ENCODE measurements at places on chromosomes 1 and 21.

DNA sequence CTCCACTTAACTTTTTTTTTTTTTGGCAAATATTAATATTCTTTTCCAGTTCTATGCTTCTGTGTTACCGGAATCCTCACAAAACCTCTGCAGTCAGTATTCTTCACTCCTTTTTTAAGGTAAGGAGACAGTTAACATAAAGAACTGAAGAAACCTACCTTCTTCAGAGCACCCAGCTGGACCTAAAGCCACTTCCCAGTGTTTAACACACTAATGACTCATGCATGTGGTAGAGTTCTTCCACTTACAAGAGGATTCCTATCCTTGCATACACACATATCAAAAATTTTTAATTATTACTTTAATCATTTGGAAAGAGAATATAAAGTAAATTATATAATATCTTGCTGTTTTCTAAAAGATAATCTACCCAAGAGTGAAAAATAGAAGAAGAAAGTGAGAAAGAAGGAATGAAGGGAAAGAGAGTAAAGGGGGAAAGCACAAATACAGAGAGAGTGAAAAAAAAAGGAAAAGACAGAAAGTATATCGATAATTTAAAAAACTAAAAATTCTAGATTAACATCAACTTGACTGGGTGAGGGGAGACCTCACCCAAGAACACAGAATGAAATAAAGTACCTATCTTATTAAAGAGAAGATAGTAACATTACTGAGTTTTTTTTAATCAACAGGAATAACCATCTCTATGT is 54.9 kb downstream of the ENAH start:
- no peak for DNase-seq

- DNase-seq, result no peak
Observed at GRCh38 chr1:235027076-235027861, 101.4 kb downstream of the TOMM20 start.

DNA sequence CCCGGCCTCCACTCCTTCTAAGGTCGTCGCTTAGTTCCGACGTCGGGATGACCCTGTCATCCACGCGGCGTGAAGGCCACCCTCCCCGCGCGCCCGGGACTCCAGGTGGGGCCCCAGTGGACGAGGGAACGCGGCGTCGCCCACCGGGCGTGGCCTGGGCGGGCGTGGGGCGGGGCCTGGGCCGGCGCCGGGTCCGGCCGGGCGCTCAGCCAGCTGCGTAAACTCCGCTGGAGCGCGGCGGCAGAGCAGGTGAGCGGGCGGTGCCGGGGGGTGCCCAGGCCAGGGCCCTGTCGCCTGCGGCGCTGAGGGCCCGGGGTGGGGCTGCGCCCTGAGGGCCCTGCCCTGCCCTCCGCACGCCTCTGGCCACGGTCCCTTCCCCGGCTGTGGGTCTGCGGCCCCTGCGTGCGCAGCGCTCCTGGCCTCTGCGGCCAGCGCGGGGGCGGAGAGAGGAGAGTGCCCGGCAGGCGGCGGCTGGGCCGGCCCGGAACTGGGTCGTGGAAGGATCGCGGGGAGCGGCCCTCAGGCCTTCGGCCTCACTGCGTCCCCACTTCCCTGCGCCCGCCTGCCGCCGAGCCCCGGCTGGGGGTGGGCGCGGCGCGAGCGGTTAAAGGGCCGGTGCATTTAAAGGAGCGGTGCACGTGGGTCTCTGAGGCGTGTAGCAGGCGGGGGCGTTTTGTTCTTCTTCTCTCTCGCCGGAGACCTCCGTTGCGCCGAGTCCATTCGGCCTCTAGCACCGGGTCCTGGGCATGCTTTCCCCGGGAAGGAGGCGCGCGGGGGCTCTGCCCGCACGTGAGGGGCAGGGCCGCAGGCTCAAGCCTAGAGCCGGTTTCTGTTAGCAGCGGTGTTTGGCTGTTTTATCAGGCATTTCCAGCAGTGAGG is at the start of gene PSEN2:
Gene PSEN2, plus strand, starts transcription at position 216 of the 879 bp plus-strand sequence. CDS start 11,292 bp downstream, outside the sequence.
- DNase-seq, result peak; percentile 74

DNA sequence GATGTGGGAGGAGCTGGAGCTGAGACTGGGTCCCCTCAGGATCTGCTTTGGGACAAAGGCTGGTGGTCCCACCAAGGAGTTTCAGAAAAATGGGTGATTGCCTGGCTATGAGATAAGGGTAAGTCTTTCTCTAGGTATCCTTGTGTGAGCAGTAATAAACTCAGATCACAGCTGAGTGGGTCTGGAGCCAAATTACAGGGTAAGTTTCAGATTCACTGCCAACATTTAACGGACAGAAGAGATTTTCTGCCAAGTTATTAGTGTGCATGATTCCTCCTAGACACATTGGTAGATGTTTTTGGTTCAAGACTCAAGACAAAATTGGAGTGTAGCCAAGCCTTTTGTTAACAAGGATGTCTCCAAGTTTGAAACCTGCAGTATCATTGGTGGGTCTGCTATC is 7.5 kb downstream of the CD1B start:
- no peak for DNase-seq

- DNase-seq, result peak; percentile 61
Observed at GRCh38 chr1:58573705-58574591, 3.1 kb downstream of the TACSTD2 start.

DNA sequence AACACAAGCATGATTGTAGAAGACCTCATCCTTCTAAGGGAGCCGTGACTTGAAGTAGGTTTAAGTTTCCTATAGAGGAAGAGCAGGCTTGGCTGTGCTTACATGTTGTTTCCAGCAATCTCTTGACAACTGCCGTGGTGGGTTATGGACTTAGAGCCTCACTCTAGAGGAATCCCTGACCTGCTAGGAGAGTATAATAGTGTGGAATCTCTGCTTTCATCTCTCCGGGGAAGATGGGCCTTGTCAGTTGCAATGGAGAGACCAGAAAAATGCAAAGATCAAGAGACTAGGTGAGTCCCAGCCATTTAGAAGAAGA is 137.6 kb downstream of the MIS18A start:
- no peak for DNase-seq

DNA sequence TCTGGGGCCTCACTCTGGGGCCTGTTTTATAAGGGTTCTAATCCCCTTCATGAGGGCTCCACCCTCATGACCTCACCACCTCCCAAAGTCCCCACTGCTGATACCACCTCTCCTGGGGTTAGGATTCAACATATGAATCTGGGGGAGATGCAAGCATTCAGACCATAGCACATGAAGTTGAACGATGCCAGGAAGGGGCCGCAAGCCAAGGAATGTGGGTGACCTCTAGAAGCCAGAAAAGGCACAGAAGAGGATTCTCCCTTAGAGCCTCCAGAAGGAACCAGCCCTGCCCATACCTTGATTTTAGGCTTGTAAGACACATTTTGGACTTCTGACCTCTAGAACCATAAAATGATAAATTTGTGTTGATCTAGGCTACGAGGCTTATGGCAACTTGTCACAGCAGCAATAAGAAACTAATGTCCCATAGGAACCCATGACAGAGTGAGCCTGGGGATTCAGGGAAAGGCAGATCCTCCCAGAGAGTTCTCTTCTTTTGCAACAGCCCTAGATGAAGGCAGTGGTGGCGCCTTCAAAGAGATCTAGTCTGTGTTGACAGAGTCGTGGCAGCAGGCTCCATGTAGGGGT is 27.9 kb downstream of the TRIM67 start:
- DNase-seq, result no peak

DNA sequence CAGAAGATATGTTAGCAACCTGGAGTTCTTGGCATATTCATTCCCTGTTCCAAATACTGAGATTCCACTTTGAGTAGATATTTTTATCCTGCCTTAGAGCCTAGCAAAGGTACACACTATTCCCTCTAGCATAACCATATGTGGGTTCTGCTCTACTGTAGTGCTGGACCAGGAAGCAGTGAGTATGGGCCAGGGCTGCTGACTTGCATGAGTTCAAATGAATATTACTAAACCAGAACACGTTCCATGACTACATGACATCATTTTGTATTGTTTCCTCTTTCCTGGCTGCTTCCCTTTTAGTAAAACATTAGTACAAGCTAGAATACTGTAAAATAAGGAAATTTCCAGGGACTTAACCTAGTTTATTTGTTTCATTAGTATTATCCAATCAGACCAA is 41.1 kb downstream of the TNFSF18 start:
- no peak for DNase-seq

GRCh38 chr1:185045814-185046492 is 595 bp downstream of the RNF2 start:
- peak; percentile 34 for DNase-seq

DNA sequence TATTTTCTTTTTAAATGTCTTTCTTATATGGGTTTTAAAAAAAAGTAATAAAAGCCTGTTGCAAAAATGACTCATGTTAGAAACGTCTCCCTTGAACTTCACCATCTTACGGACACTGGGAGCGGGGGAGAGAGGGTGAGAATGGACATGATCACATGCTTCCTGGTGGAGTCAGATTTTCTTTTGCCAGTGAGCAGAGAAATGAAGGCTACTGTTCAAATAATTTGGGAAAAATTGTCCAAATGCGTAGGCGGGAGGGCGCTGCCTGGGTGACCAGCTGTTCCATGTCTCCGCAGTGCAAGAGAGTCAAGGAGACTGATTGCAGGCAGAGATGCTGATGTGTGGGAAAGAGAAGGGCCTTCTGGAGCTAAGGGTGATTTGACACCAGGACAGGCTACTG is 23.1 kb downstream of the EIF2D start:
- DNase-seq, result no peak

DNA sequence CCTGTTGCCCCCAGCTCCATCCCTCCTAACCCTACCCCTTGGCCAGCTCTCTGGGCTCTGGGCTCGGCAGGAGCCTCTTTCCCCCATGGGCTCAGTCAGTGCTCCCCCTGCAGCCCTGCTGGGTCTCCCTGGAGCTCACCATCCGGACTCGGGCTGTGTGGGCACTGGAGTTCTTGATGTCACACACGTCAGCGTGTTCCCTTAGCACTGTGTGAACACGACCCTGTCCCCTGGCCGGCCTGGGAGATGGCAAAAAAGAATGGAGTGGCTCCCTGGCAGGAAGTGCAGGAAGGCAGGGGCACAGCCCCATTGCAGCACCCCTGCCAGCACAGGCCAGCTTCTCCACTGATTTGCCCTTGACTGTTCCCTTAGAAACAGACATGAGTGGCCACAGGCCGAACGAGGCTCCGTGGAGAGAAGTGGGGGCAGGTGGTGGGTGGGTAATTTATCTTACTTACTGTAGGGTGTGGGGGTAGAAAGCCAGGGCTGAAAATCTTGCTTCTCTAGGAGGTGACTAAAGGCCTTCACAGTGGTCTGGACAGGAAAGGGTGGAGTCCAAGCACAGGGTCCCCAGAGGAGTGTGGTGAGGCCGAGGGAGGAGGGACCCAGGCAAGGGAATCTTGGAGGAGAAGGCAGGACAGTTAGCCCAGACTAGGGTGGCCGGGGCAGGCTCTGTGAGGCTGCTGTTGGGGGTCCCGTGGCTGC is 381.7 kb upstream of the VAMP3 start:
- no peak for DNase-seq

DNA sequence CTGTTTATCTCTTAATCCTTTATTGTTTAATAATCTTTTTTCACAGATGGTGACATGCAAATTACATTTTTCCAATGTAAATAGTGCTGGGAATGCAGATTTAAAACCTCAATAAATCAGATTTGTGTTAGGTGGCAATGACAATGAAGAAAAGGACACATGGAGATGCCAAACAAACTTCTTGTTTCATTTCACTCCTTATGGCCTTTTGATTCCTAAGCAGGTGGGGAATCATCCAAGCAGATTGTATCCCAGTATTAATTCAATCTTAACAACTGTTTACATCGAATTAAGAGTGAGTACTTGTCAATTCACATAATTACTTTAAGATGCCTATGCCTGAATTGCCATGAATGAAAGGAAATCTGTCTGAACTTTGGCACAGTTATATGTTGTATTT is 98.9 kb upstream of the RGS18 start:
- no peak for DNase-seq
